ENCODE measurements at places on chromosomes 2 and 18.

GRCh38 chr2:106269591-106270291 is 75.6 kb upstream of the UXS1 start:
- no peak for DNase-seq

DNA sequence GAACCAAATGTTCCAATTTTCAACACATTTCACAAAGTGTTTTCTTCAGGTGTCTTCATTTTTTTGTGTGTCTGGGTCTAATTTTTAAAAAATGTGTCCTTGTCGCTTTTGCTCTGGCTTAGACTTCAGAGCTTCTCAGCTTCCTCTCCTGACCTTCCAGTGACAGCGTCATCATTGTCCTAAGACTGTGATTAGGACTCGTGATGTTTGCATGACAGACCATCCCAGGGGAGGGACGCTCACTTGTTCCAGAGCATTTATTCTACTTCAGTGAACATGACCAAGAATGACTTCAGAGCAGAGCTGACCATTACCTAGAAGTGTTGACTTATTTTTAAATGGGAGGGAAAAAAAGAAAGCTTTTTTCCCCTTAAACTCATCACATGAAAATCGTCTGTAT is 591.9 kb downstream of the IRS1 start:
- no peak for DNase-seq

GRCh38 chr2:45342-46130 is 769 bp downstream of the FAM110C start:
- DNase-seq, result no peak

GRCh38 chr2:11480859-11481258 is 14.9 kb upstream of the E2F6 start:
- DNase-seq, result no peak

GRCh38 chr2:133500917-133501316 is 67.3 kb downstream of the NCKAP5 start:
- no peak for DNase-seq

GRCh38 chr2:227152093-227152766 is 11.8 kb downstream of the COL4A4 start:
- DNase-seq, result no peak

- DNase-seq, result no peak
These were observed 40.5 kb downstream of the RDH14 start for GRCh38 chr2:18519914-18520450.

GRCh38 chr2:236340251-236340650 is 76.0 kb upstream of the ASB18 start:
- DNase-seq, result no peak

DNA sequence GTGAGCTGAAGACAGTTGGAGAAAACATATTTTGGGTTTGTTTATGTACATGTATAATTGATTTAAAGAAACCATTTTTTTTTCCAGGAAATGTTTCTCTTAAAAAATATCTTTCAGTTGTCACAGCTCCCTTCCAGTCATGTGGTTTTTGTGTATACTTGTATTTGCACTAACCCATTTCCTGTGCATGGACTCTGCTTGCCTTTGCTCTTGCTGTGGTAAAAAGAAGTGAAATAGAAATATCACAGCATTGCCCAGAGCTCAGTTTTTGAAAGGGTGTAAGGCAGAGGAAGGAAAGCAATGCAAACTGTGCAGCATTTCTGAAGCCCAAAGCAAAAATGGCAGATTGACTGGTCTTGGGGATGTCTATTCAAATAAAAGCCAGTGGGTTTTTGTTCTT is 10.4 kb upstream of the DOCK10 start:
- DNase-seq, result no peak

DNA sequence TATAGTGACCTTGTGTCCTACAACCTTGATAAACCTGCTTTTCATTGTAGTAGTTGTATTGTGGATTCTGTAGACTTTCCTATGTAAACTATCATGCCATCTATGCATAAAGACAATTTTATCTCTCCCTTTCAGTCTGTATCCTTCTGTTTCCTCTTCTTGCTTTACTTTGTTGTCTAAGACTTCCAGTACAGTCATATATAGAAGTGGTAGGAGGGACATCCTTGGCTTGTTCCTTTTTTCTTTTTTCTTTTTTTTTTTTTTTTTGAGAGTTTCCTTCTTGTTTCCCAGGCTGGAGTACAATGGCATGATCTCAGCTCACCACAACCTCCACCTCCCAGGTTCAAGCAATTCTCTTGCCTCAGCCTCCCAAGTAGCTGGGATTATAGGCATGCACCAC is 39.7 kb downstream of the UBE2F start:
- no peak for DNase-seq

GRCh38 chr2:112880091-112880531 is 30.9 kb upstream of the IL37 start:
- DNase-seq, result no peak

GRCh38 chr2:66569974-66570373 is 135.0 kb downstream of the MEIS1 start:
- no peak for DNase-seq

DNA sequence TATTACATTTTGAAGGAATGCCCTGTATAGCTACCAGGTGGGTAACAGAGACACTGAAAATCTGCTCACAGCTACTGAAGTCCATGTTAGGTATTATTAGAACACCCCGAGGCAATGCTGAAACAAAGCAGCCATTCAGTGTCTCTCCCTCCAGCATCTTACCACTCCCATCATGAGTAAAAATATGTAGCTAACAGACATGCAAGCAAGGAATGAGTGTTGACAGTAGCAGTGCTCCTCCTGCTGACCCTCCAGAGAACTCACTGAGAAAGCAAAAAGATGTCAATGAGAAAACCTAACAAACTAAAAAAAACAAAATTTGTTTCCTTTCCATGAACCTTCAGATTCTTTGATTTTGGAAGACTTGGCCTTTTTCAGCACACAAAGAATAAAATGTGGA is 393.9 kb downstream of the LRRTM1 start:
- DNase-seq, result no peak

DNA sequence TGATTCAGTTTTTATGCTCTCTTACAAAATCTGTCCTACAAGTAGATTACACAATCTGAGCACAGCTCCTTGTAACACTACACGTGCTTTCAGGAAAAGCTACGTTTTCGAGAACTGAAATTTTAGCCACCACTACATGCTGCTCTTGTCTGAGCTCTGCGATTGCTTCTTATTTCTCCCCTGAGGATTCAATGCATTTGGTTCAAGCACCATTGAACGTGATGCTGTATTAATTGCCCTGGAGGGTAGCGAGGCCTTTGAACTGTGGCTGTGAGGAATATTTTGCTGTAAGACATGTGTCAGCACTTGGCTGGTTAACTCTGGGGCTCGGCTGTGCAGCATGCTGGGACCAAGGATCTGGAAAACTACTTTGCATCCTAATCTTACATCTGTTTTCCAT is 405.8 kb downstream of the EPHA4 start:
- DNase-seq, result no peak

GRCh38 chr2:241443486-241444223 is 64.7 kb downstream of the STK25 start:
- DNase-seq, result no peak

GRCh38 chr2:55550368-55551102 is 31.0 kb downstream of the CFAP36 start:
- no peak for DNase-seq

DNA sequence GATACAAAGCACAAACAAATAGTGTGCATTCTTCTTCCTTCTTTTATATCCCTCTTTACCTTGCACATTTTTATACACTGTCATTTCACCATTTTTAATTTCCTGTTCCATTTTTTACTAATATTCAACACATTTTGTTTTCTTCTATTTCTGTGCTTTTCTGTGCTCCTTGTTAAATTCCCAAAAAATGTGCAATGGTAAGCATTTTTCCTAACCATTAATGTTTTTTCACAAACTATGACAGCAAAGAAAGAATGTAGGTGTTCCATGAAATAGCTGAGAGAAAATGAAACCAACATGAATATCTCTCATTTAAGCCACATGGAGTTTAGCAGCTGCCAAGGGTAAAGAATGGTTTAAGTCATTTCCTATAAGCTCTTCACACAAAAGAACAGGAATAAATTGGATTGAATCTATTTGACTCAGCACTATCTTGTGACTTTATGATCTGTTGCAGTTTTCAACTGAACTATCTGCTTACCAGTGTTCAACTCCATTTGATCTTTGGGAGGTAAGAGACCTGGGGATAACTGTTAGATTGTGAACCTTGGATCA is 145.7 kb upstream of the CDH19 start:
- no peak for DNase-seq

DNA sequence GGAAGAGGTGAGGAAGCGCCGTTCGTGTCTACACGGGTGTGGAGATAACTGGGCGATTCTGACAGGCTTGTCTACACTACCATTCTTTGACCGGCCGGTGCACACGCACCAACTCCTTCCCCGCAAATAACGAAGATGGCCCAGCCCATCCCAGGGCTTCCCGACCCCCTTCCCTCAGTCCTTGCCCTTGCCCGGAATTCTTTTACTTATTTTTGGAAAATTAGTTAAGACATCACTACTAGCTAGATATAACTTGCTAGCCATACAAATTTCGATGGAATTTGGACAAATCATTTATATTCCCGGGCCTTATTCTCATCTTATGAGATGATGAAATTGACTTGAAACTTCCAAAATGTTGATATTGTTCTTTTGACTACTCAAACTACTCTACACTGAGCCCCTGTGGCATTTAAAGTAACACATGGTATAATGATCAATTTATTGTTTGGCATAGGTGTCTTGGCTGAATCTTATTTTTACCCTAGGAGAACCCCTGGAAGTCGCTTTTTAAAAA is 1.3 kb downstream of the ERICH2 start:
- DNase-seq, result no peak

DNA sequence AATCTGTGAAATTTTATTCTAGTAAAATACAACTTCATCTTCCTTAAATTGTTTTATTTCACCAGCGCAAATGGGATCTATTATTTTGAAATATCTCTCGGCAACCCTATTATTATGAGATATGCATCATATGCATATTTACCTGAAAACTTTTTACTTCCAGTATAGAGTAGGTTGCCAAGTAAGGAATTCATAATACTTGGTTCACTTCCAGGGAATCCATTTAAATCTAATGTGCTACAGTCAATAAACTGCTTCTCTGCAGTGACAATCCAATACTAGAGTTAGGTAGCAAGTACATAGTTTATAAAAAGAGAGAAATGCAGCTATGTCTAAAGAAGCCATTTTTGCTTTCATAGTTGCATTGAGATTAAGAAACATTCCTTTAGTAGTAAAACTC is 88.8 kb upstream of the FAM117B start:
- no peak for DNase-seq

GRCh38 chr2:430291-431040 is 142.6 kb upstream of the ALKAL2 start:
- DNase-seq, result no peak

- no peak for DNase-seq
These were observed 3.8 kb downstream of the HNRNPLL start for GRCh38 chr2:38598991-38599295.

- no peak for DNase-seq
These were observed 39.7 kb upstream of the CHAC2 start for GRCh38 chr2:53727921-53728320.

DNA sequence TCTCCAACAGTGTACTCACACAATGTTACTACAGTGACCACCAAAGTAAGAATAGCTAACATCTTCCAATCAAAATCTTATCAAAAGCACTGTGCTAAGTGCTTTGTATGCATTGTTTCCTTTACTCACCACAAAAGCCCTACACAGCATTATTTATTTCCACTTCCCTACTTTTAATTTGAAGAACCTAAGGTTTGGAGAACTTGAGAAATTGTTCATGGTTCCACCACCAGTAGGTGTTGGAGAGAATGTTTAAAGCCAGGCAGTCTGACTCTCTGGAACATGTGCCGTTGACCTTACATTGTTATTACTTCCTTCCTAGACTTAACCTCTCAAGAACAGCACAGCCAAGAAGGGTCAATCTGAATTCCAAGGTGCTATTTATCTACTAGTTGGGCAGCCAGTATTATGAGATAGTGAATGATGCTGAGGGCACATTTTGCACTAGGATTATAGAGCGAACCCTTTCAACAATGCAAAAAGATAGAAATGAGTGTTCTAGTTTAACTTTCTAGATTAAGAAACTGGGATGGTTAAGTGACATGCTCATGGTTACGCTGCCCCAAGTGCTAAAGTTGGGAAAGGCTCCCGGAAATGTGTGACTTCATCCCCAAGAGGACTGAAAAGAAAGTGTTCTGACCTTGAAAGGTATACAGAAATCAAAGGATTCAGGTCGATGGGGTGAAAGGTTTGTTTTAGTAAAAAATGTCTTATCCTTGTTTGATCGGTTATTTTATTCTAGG is 55.2 kb upstream of the FAM136A start:
- no peak for DNase-seq

DNA sequence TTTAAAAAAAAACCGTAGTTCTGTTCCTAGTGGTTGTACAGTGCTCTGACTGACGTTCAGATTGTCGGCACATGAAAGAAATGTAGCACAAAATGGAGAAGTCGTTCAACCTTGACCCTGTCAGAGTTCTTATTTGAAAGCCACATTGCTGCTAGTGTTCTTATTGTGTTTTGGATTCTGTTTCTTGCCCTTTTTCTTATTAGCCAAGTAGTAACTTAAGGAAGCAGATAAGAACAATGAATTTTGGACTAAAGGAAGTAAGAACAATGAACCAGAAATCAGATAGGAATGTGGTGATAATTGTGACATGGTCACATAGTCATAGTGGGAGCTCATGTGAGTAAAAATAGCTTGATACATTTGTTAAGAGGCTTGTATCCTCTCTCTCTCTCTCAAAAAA is 45.9 kb downstream of the RPIA start:
- no peak for DNase-seq

DNA sequence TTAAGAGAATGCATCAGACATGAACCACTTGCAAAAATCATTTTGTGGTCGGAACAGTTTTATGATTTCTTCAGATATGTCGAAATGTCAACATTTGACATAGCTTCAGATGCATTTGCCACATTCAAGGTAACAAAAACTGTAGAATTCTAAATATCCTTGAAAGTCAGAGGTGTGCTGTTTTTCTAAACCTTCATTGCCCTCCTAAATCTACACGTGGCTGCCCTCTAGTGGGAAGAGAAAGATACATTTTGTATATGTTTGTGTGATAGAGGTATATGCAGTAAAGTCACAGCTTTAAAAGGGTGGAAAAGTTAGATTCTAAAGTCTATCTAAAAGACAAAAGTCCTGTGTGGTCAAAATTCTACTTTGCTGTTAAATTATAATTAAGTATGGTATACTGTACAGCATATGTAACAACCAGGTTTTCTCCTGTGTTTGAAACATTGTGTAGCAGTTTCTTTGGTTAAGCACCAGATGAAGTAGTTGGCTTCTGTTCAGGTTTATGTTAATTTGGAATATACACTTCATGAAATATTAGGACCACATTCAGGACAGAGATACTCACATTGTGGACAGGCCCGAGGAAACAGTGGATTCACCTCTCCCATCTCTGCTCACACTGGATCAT is 65.9 kb upstream of the ITM2C start:
- no peak for DNase-seq

- no peak for DNase-seq
These were observed 8.6 kb downstream of the CLIP4 start for GRCh38 chr2:29123617-29124349.

- DNase-seq, result peak; percentile 34
These were observed 15.6 kb upstream of the RIOK3 start for GRCh38 chr18:23437357-23438045.

All from NCI-H1048 (cell line).